ENCODE measurements at places on chromosomes 1 and 21.

- DNase-seq, result no peak
Observed at GRCh38 chr1:212593821-212594251, 14.7 kb upstream of the ATF3 start.

DNA sequence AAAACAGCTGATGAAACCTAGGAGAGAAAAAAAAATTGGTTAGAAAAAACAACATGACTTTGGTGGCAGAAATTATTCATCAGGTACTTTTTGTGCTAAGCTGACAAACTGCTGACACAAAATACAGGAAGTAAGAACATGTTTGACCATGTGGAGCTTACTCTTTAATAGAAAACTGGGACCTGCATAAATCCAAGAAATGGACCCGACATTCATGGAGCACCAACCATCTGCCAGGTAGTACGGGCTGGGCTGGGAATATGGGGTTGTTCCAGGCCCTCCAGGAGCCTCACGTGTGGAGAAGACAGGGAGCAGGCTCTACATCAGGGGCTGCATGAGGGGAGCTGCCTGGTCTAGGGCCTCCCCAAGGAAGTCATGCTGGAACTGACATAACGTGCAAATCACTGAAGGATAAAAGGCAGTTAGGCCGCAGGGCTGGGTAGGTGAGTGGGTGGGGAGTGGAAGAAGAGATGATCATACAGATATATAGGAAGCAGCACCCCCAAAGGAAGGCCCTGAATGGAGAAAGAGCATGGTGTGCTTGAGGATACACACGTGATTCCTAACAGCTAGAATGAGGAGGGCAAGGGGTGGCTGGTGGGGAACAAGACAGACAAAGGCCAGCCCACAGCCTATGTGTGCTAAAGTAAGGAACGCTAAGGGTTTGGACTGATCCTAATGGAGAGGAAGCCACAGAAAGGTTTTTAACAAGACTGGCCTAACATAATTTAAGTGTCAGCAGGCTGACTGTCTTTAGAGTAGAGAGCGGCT lies 26.1 kb downstream of the CD58 start:
- DNase-seq, result no peak

GRCh38 chr1:183569141-183569540 lies 21.1 kb downstream of the NCF2 start:
- no peak for DNase-seq

DNA sequence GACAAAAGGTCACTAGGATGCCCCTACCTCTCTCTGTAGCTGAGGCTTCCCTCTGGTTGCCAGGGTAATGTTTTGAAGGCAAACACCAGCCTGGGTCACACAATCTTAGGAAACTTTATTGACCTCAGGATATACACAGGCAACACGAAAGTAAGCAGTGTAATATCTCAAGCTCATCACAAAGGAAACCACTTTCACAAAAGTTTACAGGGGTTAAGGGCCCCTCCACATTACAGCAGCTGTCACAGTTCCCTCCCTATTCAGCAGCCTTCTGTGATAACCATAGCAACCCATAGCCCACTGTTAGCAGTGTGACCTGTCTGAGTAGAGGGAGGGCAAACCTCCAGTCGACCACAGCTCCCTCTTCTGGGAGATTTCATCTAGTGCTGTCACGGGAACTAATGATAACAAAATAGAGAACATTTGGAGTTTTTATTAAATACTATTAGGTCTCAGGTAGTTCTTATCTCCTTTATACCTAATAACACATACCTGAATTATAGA lies 149.8 kb downstream of the PTPRC start:
- DNase-seq, result no peak
